ENCODE measurements at places on chromosomes 1 and 21. TPM values are rescaled to one million over a fixed set of nuclear protein-coding genes. Genes with fewer than 3 reads are reported as not detected.

DNA sequence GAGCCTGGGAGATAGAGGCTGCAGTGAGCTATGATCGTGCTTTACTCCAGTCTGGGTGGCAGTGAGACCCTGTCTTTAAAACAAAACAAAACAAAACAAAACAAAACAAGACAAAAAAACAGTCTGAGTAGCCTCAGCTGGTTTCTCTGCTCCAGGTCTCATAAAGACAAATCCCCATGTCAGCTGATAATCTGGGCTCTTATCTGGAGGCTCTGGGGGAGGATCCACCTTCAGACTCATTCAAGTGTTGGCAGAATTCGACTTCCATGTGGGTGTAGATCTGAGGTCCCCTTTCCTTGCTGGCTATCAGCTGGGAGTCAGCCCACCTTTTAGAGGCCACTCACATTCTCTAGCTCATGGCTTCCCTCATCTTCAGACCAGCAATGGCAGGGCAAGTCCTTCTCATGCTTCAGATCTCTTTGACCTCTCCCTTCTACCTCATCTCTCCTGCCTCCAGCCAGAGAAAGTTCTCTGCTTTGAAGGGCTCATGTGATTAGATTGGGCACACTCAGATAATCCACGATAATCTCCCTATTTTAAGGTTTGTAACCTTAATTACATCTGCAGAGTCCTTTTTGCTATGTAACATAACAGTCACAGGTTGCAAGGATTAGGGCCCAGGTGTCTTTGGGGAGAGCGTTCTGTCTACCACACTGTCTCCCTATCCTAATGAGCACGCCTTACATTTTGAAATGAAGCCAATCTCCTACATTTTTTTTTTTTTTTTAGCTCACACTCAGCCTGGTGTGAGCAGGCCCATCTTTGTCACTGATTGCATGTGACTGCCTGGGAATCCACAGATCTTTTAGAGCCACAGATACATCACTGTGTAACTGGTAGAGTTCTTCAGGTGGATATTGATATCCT, 7.5 kb upstream of the PYCR2 start:
- DNase-seq: no peak

DNA sequence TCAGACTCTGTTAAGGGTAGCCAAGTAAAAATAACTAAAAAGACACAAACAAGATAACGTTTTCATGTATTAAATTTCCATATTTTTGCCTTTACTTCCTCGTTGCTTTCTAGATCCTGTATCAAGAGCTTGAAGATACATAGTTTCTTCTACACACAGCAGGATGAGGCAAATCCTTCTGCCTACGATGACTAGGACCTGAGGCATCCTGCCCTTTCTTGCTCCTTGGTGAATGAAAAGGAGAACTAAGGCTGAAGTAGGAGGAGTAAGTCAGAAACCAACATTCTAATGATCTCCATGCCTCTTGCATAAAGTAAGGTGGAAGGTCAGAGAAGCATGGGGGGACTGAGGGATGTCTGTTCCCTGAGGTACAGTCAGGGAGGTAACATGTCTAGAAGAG, 102.6 kb downstream of the GPATCH2 start:
- peak; percentile 18 for DNase-seq

- DNase-seq: peak; percentile 90
These were observed 7.9 kb upstream of the NT5C1A start for GRCh38 chr1:39679821-39680220.

- no peak for DNase-seq
These were observed 139.3 kb downstream of the TIAM1 start for GRCh38 chr21:31204801-31205200.

GRCh38 chr21:34857122-34857713, 188.4 kb downstream of the CLIC6 start:
- DNase-seq: no peak

- DNase-seq: no peak
These were observed 256.3 kb upstream of the C1orf174 start for GRCh38 chr1:4156241-4156973.

DNA sequence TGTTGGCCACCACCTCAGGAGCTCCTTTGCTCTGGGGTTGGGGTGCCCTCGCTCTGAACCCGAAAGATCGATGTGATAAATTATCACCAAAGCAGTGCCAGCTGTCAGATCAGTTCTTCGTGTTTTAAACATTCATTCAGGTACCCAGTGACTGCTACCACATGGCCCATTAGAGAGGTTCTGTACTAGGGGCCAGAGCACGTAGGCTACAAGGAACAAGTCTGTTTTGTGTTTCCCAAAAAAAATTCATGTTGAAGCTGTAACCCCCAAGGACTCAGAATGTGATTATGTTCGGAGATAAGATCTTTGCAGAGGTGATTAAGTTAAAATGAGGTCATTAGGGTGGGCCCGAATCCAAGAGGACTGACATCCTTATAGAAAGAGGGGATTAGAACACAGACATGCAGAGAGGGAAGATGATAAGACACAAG, 526.9 kb downstream of the NPHP4 start:
- DNase-seq: no peak

GRCh38 chr1:205199090-205199930, 12.2 kb downstream of the DSTYK start:
- peak; percentile 52 for DNase-seq

DNA sequence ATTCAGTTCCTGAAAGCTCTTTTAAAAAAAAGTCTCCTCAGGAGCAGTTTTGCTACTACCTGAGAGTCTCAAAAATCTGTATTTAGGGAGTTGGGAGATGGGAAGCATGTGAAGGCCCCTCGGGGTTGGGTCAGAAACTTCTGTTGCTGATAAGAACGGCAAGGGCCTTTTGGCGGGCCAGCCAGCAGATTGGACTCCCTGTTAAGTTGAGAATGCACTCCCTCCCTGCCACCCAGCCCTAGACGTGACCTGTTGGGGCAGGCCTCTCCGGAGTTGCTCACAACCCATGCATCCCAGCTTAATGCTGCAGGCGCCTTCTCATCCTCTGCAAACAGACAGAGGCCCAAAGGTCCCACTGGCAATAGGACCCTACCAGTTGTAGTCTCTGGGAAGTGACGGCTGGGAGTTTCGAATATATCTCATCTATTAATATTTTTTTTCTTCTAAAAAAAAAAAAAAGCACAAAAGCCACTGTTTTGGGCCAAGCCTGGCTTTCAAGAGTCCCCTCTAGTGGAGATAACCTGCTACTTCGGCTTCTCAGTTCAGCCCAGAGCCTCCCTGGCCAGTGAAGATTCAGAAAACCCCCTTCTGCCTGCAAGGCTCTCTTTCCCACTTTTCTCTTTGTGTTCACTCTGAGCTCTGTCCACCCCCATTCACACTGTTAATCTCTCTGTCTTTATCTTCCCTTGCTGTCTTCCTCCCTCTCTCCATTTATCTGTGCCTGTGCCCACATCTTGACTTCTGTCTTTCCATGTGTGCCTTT, 5.3 kb downstream of the PLXNA2 start:
- peak; percentile 73 for DNase-seq

DNA sequence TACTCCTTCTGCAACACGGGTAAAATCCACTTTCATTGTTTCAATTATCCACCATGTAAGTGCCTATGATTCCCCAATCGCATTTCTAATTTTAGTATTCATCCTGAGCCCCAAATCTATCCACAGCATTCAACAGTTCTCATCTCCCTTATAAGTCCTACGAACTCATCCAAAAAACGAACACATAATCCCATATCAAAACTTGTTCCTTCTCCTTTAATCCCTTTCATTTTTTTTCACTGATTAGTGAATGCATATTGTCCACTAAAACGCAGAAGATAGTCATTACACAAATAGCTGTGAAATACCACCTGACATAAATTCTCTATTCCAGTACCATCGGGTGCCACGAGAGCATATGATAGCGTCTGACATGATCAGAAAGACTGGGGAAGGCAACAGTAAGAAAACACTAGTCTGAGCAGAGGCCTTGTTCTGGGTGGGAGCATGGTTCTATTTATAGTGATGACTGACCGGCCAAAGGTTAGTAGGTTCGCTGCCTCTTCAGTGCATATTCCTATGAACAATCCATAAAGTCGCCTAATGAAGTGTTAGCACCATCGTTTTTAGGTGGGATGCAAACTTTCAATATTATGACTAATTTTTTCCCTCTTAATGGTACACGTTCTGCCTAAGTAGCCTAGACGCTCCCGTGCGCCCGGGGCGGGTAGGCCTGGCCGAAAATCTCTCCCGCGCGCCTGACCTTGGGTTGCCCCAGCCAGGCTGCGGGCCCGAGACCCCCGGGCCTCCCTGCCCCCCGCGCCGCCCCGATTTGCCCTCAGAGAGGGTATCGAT, 648 bp downstream of the ATP5PF start:
- peak; percentile 44 for DNase-seq

Gene TMEM200B
- 0.17 TPM for total RNA-seq

Gene ITSN1
- 18.9 TPM for total RNA-seq

Gene CR1
- total RNA-seq: not detected

Gene PDC
- not detected for total RNA-seq

All from LHCN-M2 (cell line).